ENCODE measurements at places on chromosomes 6 and 20. TPM values are rescaled to one million over a fixed set of nuclear protein-coding genes. Genes with fewer than 3 reads are reported as not detected.

GRCh38 chr6:100430962-100431361 is 33.8 kb downstream of the SIM1 start:
- DNase-seq = no peak
- no peak overlapping the region for H3K27ac ChIP-seq
- no peaks in the 10 kb centered on the region for H3K36me3 ChIP-seq
- H3K4me1 ChIP-seq = no peaks in the 10 kb centered on the region
- H3K4me3 ChIP-seq = no peak overlapping the region
- H3K27me3 ChIP-seq = no peaks in the 10 kb centered on the region

DNA sequence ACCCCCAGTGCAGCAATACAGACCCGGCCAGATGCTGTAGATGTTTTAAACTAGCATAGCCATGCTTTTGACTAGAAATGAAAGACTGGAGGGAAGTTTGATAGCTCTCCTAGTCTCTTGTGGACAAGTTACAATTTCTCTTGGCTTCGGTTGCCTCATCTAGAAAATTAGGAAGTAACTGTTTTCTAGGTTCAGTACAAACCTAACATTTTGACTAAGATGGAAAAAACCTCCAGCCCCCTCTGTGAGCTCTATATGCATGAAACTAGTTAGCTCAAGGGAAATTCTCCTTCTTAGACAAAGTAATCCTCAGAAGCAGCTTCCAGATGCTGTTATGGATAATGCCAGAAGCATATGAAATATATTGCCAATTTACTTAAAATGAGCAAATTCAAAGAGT is 86.6 kb downstream of the RNF144B start:
- no peaks in the 10 kb centered on the region for H3K27me3 ChIP-seq
- H3K4me3 ChIP-seq = no peak overlapping the region
- no peak overlapping the region for H3K27ac ChIP-seq
- H3K4me1 ChIP-seq = no peaks in the 10 kb centered on the region

DNA sequence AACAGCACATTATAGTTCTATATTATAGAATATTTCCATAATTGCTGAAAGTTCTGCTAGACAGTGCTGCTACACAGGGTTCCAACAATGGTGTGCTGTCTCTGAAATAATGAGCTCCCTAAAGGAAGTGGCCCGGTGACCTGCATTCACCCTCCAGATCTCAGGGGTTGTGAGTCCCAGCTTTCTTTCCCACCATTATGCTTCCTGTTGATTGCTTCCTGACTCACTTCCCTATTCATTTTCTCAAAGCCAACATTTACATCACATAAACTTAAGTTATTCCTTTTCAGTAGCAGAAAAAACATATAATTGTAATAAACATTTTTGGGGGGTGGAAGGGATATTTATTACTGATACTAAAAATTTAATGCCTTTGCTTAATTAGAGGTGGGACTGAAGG is 12.9 kb upstream of the CCN6 start:
- H3K4me1 ChIP-seq = peaks cover 3% of the 10 kb centered on the region
- DNase-seq = no peak
- H3K4me3 ChIP-seq = no peak overlapping the region
- no peaks in the 10 kb centered on the region for H3K36me3 ChIP-seq

- H3K36me3 ChIP-seq = no peaks in the 10 kb centered on the region
- peak overlapping the region; percentile 100 for H3K27ac ChIP-seq
- no peaks in the 10 kb centered on the region for H3K27me3 ChIP-seq
- no peak overlapping the region for H3K4me3 ChIP-seq
- no peak for DNase-seq
- H3K4me1 ChIP-seq = peaks cover 11% of the 10 kb centered on the region
Observed at GRCh38 chr20:10603378-10603777, 70.4 kb downstream of the JAG1 start.

DNA sequence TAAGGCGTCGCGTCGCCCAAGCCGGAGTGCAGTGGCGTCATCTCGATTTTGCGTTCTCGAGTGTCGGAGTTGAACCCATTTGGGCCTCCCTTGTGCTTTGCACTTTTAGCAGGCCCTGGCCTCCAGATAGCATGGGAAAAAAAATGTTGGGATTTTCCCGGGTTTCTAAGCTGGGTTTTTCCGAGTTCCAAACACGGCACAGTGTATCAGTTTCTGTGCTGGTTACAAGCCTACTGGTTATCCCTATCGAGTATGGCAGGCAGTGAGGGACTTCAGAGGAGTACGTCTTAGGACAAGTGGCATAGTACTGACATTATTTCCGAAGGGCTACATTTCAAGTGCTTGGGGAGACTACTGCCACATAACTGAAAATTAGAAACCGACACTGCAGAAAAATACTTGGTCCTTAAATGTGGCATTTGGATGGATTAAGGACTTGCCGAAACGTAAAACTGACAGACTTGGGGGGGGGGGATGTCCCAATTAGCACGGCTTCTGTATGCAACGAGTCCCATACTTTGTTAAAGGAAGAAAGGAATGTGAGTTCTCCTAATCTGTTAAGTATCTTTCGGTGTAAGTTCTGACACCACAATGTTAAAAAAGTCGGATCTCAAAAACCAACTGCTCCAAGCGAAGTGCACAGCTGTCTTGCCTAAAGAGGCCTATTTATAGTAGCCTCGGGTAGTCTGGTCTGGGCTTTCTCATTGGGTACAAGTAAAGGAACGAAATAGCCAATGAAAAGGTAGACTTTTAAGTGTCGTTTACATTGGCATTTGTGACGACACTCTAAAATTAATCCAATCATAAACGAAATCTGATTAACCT is 70.2 kb downstream of the HFE start:
- peak overlapping the region; percentile 93 for H3K27ac ChIP-seq
- H3K4me3 ChIP-seq = peak overlapping the region; percentile 78
- no peaks in the 10 kb centered on the region for H3K36me3 ChIP-seq
- H3K4me1 ChIP-seq = no peaks in the 10 kb centered on the region
- DNase-seq = no peak

SPDEF gene
- 0.23 TPM for total RNA-seq

XKR7 gene
- total RNA-seq = not detected

GNRH2 gene
- total RNA-seq = not detected

MCHR2 gene
- not detected for total RNA-seq

COL19A1 gene
- 0.42 TPM for total RNA-seq

Measured in aorta (tissue), 5 donors.